ENCODE measurements at places on chromosomes 11 and 22. TPM values are rescaled to one million over a fixed set of nuclear protein-coding genes. Genes with fewer than 3 reads are reported as not detected.

DNA sequence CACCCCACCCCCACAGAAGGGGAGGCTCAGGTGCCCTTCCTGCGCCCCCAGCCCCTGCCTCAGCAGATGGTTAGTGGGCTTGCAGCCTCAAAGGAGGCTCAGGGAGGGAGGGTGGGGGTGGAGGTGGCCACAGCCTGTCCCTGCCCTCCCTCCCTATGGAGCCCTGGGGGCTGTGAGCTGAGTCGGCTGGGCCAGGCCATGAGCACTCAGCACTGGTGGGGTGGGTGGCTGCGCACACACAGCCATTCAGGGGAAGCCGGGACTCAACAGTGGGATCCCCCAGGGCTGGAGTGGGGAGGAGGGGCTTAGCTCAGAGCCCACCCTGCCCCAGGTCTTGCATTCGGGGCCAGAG is 50.2 kb downstream of the FLRT1 start:
- no peak for DNase-seq

DNA sequence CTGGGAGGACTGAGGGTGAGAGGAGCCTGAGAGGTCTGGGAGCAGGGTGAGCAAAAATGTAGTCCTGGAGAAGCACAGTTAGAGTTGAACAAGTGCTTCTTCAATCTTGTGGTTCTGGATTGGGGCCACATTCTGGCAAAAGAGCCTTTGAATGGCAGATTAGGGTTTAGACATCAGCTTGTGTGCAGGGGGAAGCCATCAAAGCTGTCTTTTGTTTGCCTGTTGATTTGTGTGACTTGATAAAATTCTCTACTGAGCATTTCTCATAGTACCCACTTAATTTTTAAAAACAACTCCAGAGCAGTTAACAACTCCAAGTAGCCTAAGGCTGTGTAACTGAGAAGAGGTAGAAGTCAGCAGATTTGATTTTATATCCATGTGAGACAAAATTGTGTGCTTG is 166.2 kb downstream of the FAT3 start:
- DNase-seq, result no peak

- DNase-seq, result no peak
Observed at GRCh38 chr11:113339929-113340589, 25.7 kb downstream of the TTC12 start.

GRCh38 chr11:829847-830294 is 2.2 kb downstream of the CRACR2B start:
- DNase-seq, result no peak

DNA sequence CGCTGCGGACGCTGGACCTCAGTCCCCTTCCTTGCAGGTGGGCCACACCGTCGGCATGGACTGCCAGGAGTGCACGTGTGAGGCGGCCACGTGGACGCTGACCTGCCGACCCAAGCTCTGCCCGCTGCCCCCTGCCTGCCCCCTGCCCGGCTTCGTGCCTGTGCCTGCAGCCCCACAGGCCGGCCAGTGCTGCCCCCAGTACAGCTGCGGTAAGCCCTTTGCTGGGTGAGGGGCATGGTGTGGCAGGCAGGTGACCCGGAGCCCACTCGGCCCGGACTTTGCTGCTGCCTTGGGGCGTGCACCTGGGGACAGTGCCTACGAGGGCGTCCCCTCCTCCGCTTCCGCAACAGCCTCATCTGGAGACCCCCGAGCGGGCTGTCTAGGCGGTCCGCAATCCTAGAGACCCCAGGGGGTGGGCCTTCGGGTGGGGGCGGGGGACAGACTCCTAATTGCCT is 25.4 kb upstream of the MUC5B start:
- DNase-seq, result peak; percentile 73

DNA sequence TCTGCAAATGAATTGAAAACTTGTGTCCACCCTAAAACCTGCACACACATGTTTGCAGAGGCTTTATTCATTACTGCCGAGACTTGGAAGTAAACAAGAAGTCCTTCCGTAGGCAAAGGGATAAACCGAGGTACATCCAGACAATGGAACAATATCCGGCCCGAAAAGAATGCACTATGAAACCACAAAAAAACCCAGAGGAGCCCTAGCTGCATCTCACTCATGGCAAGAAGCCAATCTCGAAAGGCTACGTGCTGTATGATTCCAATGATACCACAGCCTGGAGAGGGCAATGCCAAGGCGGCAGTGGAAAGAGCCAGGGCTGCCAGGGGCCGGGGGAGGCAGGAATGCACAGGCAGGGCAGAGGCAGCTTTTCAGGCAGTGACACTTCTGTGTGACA is 3.2 kb upstream of the MRPL23 start:
- peak; percentile 60 for DNase-seq

- DNase-seq, result no peak
Observed at GRCh38 chr11:69278091-69278867, 15.7 kb upstream of the MYEOV start.

- DNase-seq, result no peak
Observed at GRCh38 chr11:2390725-2391151, 9.8 kb upstream of the TSSC4 start.

DNA sequence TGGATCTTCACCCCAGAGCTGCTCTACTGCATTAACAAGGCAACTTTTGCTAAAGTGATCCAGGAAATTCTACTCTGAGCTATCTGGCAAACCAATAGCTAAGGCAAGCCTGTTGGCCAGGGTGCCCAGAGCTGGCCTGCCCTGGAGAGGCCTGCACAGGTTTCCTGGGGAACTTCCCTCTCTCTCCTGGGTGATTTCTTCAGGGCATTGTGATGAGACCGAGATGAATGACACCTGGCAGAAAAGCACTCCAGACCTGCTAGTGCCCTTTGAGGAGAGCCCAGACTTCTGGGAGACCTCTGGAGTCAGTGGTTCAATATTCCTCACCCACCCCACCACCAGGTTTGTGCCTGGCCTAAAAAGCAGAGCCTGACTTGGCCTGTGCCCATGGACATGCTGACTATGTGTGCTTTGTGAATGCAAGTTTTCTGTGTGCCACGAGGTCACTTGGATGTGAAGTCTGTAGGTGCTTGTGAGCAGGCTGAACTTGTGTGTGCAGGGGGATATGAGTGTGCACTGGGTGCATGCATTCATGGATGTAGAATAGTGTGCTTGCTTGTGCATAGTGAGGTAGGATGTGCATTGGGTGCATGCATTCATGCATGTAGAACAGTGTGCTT is 4.4 kb upstream of the APLNR start:
- DNase-seq, result no peak

GRCh38 chr11:131099013-131099412 is 182.7 kb upstream of the SNX19 start:
- no peak for DNase-seq

- no peak for DNase-seq
Observed at GRCh38 chr11:130129922-130130321, 29.7 kb upstream of the ST14 start.

DNA sequence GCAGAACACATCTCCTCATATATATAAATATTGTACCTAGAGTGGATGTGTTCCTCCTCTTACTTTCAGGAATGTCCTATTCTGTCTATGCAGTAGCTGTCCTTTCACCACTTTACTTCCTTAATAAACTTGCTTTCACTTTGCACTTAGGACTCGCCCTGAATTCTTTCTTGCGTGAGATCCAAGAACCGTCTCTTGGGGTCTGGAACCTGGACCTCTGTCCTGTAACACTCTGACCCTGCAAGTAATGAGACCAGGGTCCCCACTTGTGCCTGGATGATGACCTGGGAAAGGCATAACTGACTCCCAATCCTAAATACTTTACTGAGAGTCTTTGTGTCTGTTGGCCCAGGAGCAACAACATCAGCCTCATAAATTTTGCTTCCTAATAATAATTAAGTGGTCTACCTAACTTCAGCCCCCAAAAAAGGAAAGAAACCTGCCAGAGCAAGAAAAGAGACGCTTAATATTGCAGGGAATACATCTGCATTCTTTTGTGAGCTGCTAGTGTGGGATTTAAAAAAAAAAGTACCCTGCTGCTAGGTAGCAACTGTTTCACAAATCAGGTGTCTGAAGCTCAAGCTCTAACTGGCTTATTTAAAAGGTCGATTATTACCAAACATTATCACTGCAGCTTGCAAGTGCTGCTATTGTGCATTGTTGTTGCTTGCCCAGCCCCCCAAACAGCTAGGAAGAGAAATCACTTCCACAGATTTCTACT is 69.3 kb downstream of the FAM168A start:
- no peak for DNase-seq

GRCh38 chr22:12601870-12602779 is 2925.9 kb upstream of the OR11H1 start:
- DNase-seq, result peak; percentile 86

DNA sequence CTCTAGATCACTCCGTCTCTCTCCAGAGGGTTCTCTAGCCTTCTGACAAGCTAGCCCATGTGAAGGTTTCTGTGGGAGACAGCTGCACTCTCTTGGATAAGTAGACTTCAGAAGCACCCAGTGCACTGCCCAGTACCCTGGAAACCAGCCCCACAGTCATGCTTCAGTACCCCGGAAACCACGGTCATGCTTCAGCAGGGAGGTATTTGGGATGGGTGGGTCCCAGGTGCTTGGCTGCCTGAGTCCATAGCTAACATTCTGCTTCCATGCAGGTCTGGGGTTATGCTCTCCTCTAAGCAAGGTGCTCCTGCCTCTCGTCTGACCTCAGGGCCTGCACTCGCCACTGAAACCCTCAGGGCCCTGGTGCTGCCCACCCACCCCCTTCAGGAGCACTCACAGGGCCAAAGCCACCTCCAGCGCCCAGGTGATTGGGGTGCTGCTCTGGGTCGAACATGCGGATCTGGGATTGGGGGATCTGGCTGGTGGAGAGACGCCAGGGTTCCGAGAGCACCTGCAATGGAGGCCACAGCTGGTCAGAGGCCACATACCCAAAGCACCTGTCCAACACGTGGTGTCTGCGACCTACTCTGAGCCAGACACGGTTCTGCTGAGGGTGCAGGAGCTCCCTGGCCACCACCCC is 7.3 kb upstream of the SYCE3 start:
- peak; percentile 62 for DNase-seq

- no peak for DNase-seq
Observed at GRCh38 chr11:35734669-35735410, 72.3 kb downstream of the TRIM44 start.

- DNase-seq, result no peak
Observed at GRCh38 chr11:120893440-120894201, 130.3 kb upstream of the TBCEL start.

DNA sequence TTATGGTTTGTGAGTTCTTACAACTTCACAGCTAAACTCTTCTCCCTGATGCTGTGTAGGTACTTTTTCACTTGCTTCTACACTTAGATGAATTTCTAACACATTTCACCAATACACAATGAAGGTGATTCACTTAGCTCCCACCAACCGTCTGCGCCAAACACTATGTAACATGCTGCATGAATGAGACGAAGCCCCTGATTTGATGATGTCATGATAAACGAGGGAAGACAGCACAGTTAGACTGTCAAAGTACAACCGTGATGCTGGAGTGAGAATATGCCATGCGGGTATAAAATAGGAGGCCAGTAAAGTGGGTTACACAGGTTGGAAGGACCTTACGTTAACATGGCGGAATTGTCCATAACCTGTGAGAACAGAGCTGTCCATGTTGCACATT is 100.8 kb downstream of the KCNA4 start:
- DNase-seq, result no peak

DNA sequence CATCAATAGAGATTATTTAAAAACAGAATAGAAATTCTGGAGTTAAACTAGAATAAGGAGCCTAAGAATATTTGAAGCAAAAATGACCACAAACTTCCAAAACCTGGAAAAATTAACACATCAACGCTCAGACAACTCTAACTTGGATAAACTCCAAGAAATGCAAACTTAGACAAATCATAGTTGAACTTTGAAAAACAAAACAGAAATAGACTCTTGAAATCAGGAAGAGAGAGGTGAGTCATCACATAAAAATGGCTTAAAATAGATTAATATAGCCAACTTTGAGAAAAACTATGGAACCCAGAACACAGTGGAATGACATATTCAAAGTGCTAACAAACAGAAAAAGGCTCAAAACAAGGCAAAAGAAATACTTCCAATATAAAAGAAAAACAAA is 974.2 kb downstream of the JRKL start:
- no peak for DNase-seq

DNA sequence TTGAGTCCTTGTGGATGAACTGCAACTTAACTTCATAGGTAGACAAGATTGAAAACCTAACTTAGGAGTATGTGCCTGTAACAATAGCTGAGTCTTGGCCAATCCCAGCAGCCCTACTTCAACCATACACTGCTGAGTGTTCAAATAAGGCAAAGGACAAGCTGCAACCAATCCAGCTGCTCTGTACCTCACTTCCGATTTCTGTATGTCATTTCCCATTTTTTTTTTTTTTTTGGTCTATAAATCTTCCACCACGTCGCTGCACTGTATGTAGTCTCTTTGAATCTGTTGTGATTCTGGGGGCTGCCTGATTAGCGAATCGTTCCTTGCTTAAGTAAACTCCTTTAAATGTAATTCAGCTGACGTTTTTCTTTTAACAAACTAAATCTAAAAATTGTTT is 35.4 kb upstream of the FLI1 start:
- no peak for DNase-seq

DNA sequence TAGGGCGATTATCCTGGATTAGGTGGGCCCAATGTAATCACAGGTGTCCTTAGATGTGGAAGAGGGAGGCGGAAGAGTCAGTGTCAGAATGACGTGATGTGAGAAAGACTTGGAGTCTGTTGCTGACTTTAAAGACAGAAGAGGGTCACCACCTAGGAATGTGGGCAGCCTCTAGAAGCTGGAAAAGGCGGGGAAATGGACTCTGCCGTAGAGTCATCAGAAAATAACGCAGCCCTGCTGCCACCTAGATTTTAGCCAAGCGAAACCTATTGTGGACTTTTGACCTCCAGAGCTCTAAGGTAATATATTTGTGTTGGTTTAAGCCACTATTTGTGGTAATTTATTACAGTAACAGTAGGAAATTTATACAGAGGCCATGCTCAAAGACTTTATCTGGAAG is 4.8 kb downstream of the DDX10 start:
- no peak for DNase-seq

- DNase-seq, result peak; percentile 58
Observed at GRCh38 chr11:60785806-60786361, 751 bp downstream of the MS4A10 start.

Gene NEFH
- total RNA-seq, result 0.42 TPM

Gene P4HA3
- 3.3 TPM for total RNA-seq

Gene E2F8
- 0.19 TPM for total RNA-seq

Gene AKIP1
- total RNA-seq, result 15.4 TPM

Gene MPZL3
- total RNA-seq, result 1.6 TPM

Gene TEX54
- total RNA-seq, result not detected

Gene RTN4R
- 0.76 TPM for total RNA-seq

Gene SEZ6L
- total RNA-seq, result 0.09 TPM

Gene FAM83F
- total RNA-seq, result not detected

Gene SOX10
- 0.32 TPM for total RNA-seq

Gene ROBO4
- 23.4 TPM for total RNA-seq

Gene IL17REL
- not detected for total RNA-seq

Gene ZNF215
- 1.3 TPM for total RNA-seq

Gene ADAMTS15
- 20.7 TPM for total RNA-seq

Gene CASP5
- total RNA-seq, result 0.42 TPM

All from posterior vena cava (tissue), 2 donors.